ENCODE measurements at places on chromosomes 1 and 21. TPM values are rescaled to one million over a fixed set of nuclear protein-coding genes. Genes with fewer than 3 reads are reported as not detected.

The TRIM67 gene
- not detected for total RNA-seq

The GBP4 gene
- total RNA-seq = not detected

The KPRP gene
- total RNA-seq = 0.22 TPM

DNA sequence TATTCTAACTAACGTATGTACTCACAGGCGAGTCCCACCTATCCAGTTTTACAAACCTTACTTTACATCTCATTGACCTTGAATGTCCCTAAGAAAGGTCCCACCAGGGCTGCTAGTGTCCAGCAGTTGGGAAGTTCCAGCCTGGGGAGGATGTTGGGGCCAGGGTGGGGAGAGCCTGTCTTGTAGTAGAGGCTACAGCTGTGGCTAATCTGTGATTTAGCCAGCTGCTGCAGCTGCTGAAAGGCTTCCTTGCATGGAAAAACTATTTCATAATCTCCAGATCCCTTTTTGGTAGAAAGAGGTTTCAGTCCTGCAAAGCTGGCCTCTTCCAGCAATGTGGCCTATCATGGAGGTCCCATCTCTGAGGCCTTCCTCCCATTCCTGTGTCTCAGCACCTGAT lies 23.1 kb downstream of the TNN start:
- DNase-seq = no peak
- H3K36me3 ChIP-seq = no peaks in the 10 kb centered on the region
- H3K4me1 ChIP-seq = no peaks in the 10 kb centered on the region

The AADACL3 gene
- not detected for total RNA-seq

DNA sequence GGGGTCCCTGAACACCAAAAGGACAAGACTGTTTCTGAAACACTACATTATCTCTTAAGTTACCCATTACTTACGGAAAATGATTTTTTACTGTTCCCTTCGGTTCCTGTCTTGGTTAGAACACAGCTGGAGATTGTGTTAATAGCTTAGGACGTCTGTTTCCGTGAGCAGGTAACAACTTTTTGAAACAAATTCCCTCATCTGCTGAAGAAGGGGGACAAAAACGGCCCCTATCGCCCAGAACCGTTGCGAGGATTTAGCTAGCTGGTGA lies 67.8 kb downstream of the SLC35A3 start:
- peak overlapping the region; percentile 93 for H3K4me3 ChIP-seq
- peak overlapping the region; percentile 87 for H3K27ac ChIP-seq
- H3K27me3 ChIP-seq = no peaks in the 10 kb centered on the region
- no peaks in the 10 kb centered on the region for H3K36me3 ChIP-seq
- no peak for DNase-seq

The ITLN1 gene
- not detected for total RNA-seq

The TBX15 gene
- total RNA-seq = 38.7 TPM

The HTR1D gene
- total RNA-seq = not detected

DNA sequence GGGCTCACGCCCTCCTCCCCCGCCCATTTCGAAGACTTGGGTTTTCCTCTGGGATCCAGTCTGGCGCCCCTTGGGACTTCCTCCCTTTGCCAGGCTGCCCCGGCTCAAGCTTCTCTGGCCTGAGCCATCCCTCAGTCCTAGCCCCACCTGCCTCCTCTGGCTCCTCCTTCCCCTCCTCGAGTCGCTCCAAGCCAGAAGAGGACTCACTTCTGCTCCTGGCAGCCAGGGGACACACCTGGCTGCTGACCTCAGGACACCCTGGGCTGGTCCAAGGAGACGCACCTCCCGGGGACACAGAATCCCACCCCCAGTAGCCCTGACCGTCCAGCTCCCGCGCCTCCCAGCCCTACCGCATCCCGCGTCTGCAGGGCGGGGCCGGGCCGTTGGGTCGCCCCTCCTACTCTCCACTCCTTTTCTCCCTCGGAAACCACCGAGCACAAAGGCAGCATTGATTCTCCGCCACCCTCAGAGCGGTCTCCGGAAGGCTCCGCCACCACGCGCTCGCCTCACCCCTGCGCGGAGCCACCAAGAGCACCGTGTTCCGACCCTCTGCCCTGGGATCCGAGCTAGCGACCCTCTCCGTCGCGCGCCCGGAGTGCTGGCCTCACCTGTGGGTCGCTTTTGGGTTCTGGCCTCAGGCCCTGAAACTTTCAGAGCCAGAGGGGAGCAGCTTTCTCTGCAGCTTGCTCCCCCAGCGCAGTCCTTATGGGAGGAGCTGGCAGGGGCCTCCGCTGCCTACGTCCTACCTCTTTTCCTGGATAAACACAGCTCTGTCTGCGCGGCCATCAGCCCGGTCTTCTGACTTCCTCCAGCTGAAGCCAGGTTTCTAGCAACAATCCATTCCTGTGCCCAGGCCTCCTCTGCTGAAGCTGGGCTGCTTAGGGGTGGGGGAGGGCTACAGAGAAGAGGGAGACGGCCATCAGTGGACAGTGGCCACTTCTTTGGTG lies at the start of gene C2CD4D:
Gene C2CD4D (minus strand): TSS at position 364 of the 947 bp plus-strand sequence. CDS start 831 bp downstream, outside the sequence.
- no peaks in the 10 kb centered on the region for H3K36me3 ChIP-seq
- DNase-seq = no peak
- peak within 1 kb of the TSS; percentile 55 for H3K4me3 ChIP-seq
- H3K27ac ChIP-seq = no peak within 1 kb of the TSS

Measured in GM23248 (cell line).